NCI-H1105 (cell line): ENCODE measurements at places on chromosomes 7 and 10.

- no peak for DNase-seq
Measured at GRCh38 chr10:84599254-84599653, 270.9 kb downstream of the CCSER2 start.

- DNase-seq: no peak
Measured at GRCh38 chr7:129923709-129924108, 29.1 kb downstream of the UBE2H start.

- no peak for DNase-seq
Measured at GRCh38 chr10:47440207-47440606, 43.7 kb downstream of the ANXA8 start.

DNA sequence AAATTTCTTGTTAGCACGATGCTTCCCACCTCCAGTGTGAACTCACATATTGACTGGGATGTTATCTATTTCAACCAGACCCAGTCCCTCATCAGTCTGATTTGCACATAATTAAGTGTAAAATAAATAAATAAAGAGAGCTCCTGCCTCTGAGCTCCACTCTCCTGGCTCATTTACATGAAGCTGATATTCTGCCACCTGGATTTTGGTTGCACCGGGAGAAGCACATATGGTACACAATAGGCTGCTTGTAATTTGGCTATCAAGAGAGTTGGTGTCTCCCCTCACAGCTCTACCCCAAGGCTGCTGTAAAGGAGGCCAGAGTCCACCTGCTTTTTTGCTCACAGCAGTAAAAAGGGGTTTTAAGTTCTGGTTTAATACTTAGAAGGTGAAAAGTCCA lies 610.5 kb downstream of the KCNMA1 start:
- DNase-seq: no peak

DNA sequence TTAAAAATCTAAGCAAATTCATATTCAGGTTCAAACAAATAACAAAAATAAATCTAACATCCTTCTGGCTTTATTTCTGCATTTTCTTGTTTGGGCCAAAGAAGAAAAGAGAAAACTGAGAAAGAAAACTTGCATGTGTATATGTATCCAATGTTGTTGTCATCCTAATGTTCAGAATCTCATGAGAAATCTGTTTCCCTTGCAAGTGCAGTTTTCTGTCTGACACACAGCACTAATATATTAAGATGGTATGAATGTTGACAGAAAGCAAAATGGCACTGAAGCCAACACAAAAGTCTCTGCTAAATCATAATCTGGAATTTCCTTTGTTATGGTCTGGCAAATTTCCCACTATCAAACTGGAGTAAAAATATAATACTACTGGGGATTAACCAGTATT lies 235.9 kb downstream of the HGF start:
- no peak for DNase-seq

DNA sequence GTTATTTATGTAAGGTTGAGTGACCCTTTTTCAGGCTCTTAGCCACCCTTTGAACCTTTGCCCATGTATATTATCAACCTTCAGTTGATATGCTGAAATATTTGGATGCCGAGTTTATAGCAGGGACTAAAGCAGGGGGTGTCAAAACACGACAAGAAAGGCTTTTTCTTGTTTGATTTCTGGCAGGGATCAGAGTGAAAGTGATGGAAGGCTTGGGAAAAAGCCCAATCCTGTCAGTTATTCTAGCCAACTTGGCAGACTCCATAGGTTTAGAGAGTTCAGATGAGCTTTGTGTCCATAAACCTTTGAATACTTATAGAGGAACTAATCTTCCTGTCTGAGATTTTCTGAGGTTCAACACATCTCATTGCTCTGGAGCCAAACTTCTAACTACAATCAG lies 47.5 kb downstream of the INHBA start:
- no peak for DNase-seq

DNA sequence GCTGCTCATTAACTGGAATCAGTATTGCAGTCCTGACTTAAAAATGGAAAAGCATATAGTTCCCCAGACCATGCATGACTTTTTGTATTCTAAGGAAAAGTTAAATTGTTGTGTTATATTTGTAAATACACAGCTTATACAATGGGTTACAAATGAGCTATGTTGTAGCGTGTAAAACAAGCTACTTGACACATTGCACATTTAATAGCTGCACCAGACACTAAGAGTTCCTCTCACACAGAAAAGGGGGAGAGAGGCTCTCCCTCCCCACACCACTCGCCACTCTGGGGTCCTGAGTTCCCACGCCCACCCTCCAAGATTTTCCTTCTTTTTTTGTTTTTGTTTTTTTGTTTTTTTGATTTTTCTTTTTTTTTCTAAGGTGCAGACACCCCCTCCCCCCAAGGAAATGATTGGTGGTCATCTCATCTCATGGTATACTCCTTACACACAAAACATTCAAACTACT lies 6.3 kb downstream of the KLF6 start:
- no peak for DNase-seq

DNA sequence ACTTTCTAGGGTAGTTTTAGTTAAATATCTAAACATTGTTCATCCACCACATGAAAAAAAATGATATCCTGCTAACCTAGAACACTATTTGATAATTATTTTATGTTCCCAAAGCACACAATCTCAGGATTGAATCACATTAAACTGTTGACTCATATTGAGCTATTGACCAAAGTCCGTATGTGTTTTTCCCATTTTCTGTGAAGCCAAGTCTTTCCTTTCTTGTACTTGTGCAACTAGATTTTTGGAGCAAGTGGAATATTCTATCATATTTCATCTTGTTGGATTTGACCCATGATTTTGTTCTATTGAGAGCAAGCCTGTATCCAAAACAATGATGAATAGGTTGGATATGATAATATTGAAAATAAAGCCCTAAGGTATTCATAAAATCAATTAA lies 164.6 kb downstream of the SKAP2 start:
- DNase-seq: no peak

- no peak for DNase-seq
Measured at GRCh38 chr7:34575006-34575405, 83.0 kb upstream of the NPSR1 start.

GRCh38 chr10:126171555-126171954 lies 216.7 kb downstream of the ADAM12 start:
- no peak for DNase-seq

DNA sequence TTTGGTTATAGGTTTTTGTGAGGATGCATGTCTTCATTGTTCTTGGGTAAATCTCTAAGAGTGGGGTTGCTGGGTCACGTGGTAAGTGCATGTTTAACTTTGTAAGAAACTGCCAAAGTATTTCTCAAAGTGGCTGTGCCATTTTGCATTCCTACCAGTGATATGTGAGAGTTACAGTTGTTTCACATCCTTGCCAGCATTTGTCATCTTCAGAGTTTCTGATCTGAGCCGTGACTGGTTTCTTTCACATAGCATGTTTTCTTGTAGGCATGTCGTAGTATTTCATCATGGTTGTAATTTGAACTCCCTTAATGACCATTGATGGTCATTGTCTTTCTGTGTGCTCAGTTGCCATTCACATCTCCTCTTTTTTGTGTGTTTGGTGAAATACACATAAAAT lies 286.0 kb downstream of the RNLS start:
- no peak for DNase-seq

GRCh38 chr10:22557321-22557720 lies 157.1 kb downstream of the PIP4K2A start:
- no peak for DNase-seq

DNA sequence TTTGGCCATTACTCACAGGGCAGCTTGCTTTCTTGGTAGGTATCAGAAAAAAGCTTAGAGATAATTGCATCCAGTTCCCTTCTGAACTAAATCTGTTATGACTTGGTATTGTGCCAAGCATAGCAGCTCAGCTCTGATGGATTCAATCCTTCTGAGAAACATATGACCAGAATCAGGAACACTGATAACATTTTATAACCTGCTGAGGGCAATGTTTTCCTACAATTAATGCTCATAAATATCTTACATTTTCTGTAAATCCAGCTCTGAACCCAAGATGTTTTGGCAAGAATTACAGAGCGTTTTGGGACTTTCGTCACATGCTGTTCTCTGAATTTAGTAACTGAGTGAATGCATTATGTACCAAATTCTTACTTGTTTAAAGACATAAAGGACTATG lies 167.8 kb downstream of the KIF20B start:
- no peak for DNase-seq

DNA sequence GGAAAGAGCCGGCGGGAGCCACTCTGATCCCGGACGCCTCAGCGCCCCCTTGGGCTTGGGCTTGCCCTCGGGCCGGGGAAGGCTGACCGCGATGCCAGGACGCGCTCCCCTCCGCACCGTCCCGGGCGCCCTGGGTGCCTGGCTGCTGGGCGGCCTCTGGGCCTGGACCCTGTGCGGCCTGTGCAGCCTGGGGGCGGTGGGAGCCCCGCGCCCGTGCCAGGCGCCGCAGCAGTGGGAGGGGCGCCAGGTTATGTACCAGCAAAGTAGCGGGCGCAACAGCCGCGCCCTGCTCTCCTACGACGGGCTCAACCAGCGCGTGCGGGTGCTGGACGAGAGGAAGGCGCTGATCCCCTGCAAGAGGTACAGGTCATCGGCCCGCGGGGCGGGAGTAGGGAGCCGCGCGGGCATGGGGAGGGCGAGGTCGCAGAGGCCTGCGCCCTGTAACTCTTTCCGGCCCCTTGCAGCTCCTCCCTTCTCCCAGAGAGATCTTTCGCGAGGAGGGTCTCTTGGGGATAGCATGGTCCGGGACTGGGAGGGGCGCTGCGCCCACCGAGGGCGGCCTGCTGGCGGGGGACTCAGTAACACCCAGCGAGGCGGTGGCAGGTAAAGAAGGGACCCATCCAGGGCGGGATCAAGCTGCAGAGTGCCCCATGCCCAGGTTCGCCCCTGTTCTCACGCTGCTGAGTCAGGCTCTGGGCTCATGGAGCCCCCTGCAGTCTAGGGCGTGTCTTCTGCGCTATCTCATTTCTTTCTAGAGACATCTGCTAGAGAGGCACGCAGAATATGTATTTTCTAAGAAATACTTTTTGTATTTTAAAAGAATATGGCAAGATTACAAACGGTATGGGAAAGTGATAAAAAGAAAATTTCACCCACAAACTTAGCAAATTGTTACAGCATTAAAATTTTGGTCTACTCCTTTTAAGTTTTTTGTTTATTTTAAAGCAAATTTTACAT lies 687 bp downstream of the EPDR1 start:
- DNase-seq: peak; percentile 51

GRCh38 chr10:96585736-96586418 lies 935 bp downstream of the TM9SF3 start:
- no peak for DNase-seq

DNA sequence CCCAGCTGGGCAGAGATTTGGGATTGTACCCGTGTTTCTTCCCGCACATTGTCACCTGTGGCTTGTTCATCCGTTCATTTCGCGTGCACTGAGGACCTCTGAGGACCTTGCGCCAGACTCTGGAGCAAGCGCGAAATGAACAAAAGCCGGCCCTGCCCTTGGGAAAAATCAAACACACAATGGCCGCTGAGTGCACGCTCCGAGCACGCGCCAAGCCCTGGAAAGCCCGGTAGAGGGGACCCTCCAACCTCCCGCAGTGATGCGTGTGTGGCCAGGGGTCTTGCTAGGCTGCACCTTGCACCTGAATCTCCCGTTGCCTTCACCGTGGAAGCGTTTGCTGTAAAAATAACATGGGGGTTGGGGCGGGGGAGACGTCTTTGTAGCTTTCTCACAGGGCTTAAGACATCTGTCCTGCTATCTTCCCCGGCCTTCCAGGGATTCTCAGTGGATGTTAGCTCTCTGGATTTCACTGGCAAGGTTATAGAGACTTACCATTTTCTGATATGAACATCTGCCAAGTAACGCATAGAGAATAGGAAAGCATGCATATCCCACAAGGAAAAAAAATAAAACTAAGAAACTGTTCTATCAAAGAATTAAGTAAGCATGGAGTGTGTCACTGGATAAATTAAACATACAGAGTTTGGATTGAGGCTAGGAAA lies 37.3 kb downstream of the ZNF777 start:
- DNase-seq: no peak

GRCh38 chr10:2682491-2682890 lies 384.9 kb upstream of the PFKP start:
- no peak for DNase-seq

DNA sequence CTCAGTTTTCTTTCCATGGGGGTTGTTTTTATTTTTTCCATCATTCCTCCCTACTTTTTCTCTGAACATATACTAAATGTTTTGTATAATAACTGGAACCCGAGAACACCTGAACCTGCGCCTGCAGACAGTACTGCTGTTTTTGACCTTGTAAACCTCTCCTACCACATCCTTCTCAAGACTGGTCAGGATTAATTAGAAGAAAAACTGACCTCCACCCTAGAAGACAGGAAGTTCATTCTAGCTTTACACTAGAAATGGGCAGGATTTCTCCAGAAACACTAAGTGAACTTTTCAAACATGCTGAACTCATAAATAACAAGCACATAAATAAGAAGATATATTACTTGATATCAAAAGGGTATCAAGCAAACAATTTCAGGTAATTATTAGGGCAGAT lies 751 bp upstream of the HYCC1 start:
- DNase-seq: no peak

GRCh38 chr7:12067156-12067831 lies 143.8 kb upstream of the TMEM106B start:
- DNase-seq: peak; percentile 77

DNA sequence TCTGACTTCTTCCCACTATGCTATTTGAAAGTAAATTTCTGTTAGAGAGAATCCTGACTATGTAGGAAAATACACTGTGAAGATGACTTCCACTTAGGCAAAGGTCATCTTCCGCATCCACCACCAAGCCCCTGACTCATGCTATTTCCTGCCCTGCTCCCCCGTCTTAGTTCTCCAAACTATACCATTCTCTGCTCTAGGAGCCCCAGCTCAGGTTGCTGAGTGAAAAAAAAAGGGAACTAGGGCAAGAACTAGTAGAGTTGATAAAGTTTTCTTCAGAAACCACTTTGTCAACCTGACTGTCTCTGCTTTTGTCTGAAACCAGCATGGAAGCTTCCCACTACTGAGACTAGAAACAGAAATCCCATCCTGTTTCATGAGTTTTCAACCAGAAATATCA lies 96.9 kb downstream of the EVX1 start:
- DNase-seq: no peak

GRCh38 chr10:47159361-47160260 lies 140.4 kb upstream of the GDF10 start:
- DNase-seq: no peak

DNA sequence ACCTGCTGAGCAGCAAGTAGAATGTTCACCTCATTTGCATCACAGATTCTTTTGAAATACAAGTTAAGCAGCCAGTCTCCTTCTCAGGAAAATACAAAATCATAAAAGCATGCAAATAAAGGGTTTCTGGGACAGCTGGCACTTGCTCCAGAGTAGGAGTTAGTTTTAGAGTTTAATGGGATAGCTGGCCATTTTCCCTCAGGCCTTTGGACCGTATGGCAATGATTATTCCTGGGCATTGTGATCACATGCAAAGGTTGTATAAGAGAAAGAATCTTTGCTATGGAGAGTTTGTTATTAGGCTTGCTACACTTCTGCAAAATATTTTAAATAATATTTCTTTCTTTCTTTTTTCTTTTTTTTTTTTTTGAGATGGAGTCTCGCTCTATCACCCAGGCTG lies 240.8 kb downstream of the CDK14 start:
- no peak for DNase-seq

GRCh38 chr10:7374795-7375194 lies 36.0 kb downstream of the SFMBT2 start:
- DNase-seq: no peak

- DNase-seq: no peak
Measured at GRCh38 chr10:103643381-103643780, 149.9 kb downstream of the NEURL1 start.

- no peak for DNase-seq
Measured at GRCh38 chr10:133110133-133110532, 22.4 kb downstream of the ADGRA1 start.
